A549 (cell line): ENCODE measurements at places on chromosomes 4 and X.

GRCh38 chr4:120524237-120524636, 398.3 kb downstream of the PRDM5 start:
- DNase-seq = no peak

GRCh38 chrX:109928596-109929335, 74.1 kb upstream of the TMEM164 start:
- no peak for DNase-seq

GRCh38 chr4:67684839-67685531, 16.0 kb downstream of the UBA6 start:
- DNase-seq = no peak

DNA sequence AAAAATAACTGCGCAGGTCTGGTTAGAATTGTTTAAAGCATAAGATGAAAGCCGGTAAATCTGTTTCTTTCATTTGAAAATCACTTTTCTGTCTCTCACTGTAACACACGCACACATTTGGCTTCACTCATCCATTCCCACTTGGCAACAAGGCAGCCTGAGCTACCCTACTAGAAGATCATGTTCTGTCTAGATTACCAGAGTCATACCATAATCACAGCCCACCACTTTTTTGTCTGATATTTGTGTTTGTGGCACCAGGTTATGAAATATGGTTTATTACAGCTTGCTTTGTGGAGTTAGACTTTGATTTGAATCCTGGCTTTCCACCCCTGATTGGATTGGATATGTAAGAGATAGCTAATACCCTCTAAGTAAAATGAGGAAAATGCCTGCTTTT, 2.2 kb downstream of the USO1 start:
- DNase-seq = no peak

- DNase-seq = no peak
Observed at GRCh38 chr4:151960449-151961230, 199.8 kb upstream of the GATB start.
